Foreskin keratinocyte (primary cell): ENCODE measurements at places on chromosomes 12 and 14. TPM values are rescaled to one million over a fixed set of nuclear protein-coding genes. Genes with fewer than 3 reads are reported as not detected.
A peak's percentile ranks its signal among the peaks of the same experiment; 100 is the strongest.

The SYCP3 gene
- total RNA-seq: 0.07 and 0.17 TPM in 2 replicates

DNA sequence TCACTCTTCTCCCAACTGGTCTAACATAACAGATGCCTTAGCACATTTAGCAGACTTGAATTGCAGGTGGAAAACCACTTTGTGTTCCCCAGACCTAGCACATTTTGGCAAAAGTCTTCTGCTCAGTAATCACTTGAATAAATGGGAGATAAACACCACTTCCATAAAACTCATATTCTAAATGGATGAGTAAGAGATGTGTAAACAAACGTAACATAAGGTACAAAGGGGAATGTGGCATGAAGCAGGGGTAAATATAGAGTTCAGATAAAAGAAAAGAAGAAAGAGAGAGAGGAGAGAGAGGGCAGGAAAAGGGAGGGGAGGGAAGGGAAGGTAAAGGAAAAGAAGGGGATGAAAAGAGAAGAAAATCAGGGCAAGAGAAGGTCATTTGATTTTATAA, 17.0 kb upstream of the KERA start:
- no peak for DNase-seq

DNA sequence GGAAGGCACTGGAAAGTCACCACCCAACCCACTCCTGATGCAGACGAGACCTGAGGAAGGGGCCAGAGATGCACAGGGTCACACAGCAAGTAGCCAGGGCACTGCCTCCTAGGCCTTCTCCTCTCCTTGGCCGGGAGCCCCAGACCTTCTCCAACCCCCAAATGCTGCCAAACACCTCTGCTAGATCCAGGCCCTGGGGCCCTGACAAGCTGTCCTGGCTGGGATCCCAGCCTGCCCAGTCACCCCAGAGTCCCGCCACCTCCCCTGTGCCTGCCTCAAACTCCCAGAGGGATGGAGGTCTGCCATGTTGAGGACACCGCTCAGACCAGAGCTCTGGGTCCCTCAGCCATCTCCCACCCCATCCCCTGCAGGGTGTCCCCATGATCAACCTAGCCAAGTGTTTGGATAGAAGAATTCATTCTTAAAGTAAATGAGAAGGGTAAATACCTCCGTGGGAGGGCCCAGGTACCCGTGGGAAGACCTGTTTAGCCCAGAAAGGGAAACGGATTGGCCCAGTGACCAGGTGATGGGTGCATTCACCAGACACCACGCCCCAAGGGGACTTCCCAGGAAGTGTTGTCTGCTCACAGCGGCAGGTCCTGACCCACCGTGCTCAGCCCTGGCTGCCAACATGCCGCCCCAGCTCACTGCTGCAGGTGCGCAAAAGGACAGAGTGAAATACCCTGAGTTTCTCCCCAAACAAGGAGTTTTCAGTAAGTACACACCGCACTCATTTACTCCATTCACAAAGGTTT, 4.6 kb upstream of the DIO3 start:
- no peak for DNase-seq

- DNase-seq: peak; percentile 92
Observed at GRCh38 chr14:35374263-35374712, 30.3 kb downstream of the NFKBIA start.

The SYT1 gene
- total RNA-seq: 0.74 and 1.7 TPM in 2 replicates

The BTG1 gene
- 9.1 and 14.3 TPM in 2 replicates for total RNA-seq

DNA sequence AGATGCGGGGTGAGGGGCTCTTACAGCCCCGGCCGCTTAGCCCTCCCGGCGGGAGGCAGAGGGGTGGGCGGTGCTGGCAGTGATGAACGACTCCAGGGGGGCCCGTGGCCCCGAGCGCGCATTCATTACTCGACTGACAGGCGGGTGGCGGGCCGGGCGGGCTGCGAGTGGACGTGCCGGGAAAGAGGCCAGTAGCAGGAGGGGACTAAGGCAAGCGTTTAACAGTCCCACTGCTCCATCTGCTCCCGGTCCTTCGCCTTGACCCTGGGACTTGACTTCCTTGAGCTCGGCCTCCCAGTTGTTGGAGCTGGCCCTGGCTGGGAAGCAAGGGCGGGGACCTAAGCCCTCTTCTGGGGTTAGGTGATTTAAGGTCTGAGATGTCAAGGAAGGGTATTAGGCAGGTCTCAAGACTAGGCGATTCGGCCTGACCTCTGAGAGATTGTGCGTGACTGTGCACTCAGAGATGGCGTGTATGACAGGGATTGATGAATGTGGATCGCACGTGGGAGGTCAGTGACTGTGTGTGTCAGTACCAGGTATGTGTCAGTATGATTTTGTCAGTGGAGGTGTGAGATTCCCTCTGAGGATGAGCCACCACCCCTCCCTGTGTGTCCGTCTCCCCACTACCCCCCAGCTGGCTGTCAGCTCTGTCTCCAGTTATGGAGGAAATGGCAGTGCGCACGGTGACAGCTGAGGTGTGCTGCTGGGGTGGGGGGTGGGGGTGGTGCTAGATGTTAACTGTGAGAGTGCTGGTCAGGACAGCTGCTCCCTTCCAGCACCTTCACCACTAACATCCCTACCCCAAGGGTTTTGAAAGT, 3.6 kb upstream of the DNAJC22 start:
- DNase-seq: no peak

DNA sequence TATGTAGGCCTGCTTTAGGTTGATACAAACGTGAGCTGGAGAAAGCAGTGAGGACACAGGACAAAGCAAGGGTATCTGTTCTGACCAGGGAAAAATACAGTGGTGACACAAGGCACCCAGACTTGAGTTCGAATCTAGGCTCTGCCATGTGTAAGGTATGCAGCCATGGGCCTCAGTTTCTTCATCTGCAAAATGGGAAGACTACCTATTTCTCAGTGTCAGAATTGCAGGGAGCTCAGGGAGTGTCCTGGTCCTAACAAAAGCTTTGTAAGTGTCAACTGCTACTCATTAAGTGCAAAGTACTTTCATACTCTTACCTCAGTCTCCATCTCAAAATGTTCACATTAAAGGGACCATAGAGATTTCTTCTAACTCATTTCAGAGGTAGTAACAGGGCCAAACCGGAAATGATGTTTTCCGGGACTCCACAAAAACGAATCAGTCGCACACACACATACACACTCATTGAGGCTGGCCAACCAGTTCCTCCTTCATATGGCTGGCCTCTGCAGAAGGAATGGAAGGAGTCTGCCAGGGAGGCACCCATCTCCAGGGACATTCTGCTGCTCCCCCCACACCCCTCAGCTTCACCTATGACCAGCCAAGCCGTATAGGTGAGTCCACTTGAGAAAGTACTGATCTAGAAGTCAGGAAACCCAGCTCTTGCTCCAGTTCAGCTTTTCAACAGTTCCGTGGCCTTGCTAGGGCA, 7.8 kb downstream of the CTDSP2 start:
- no peak for DNase-seq

GRCh38 chr12:110123919-110124268, 263 bp upstream of the IFT81 start:
- DNase-seq: no peak

The EXOC3L4 gene
- total RNA-seq: not detected in 2 replicates

DNA sequence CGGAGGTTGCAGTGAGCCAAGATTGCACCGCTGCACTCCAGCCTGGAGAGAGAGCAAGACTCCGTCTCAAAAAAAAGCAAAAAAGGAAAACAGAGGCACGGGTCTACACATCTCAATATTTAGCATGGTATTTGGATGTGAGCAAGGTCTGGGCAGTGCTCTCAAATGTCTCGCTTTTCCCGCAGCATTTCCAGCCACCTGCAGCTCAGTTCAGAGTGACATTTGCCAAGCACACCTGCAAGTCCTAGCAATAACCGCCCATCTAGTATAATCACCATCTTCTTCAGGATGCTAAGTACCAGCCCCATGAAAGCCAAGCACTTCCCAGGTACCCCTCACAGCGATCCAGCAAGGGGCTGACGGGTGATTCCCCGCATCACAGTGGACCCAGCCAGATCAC, 69.1 kb downstream of the FOXN3 start:
- no peak for DNase-seq

The MMP19 gene
- total RNA-seq: 5.2 and 6.3 TPM in 2 replicates

The POLE2 gene
- 26.3 and 27.2 TPM in 2 replicates for total RNA-seq

GRCh38 chr14:93926873-93927799, at the start of gene FAM181A:
FAM181A (plus strand) TSS chr14:93927344; CDS start chr14:93928286, 942 bp downstream.
- no peak for DNase-seq
